RPMI8226 (cell line): ENCODE measurements at places on chromosomes 7 and 10.

GRCh38 chr7:128200376-128200775, 40.7 kb upstream of the LEP start:
- no peak for DNase-seq

GRCh38 chr7:16636555-16637101, 8.9 kb downstream of the ANKMY2 start:
- DNase-seq, result no peak

- DNase-seq, result no peak
Observed at GRCh38 chr7:42661312-42661711, 250.6 kb downstream of the C7orf25 start.

DNA sequence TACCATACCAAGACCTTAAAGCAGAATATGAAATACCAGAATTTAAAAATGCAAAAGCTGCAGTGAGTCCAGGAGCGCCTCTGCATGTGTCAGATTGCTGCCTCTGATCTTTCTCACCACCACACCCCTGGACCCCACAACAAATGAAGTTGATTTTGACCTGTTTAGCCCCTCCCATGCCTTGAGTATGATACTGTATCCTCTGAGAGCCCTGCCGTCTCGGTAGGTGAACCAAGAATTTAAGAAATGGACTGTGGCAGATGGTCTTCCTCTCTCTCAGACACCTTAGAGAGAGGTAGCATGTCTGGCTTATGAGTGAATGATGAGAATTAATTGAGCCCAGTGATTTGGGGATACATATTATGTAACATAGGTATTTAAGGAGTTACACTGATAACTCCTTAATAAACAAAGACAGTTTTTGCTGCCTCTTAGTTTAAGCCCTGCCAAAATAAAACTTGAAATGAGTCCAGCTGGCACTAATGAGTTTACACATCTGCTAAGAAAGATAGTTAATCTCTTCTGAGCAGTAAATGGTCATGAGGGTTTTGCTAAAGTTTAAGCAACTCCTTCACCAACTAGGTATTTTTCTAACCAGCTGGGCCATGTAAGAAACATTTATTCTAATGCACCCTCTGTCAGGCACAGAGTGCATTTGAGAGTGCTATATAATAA, 4.5 kb upstream of the TFPI2 start:
- DNase-seq, result no peak

GRCh38 chr10:129305046-129305445, 162.0 kb upstream of the MGMT start:
- no peak for DNase-seq

DNA sequence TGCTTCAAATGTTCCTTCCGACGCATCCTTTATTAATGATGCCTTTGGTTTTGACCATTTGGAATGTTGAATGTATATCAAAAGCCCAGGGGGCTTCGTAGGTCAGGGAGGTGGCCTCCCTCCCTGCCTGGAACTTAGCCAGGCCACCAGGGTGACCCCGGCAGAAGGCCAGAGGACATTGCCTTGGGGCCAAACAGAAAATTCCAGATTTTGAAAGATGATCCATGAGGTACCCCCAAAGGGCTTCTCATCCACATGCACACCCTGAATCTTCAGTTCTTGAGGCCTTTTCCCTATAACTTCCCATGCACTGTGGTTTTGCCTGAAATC, 171.7 kb downstream of the ADAM12 start:
- no peak for DNase-seq

- DNase-seq, result no peak
Observed at GRCh38 chr10:81215498-81215897, 659.5 kb upstream of the NRG3 start.

DNA sequence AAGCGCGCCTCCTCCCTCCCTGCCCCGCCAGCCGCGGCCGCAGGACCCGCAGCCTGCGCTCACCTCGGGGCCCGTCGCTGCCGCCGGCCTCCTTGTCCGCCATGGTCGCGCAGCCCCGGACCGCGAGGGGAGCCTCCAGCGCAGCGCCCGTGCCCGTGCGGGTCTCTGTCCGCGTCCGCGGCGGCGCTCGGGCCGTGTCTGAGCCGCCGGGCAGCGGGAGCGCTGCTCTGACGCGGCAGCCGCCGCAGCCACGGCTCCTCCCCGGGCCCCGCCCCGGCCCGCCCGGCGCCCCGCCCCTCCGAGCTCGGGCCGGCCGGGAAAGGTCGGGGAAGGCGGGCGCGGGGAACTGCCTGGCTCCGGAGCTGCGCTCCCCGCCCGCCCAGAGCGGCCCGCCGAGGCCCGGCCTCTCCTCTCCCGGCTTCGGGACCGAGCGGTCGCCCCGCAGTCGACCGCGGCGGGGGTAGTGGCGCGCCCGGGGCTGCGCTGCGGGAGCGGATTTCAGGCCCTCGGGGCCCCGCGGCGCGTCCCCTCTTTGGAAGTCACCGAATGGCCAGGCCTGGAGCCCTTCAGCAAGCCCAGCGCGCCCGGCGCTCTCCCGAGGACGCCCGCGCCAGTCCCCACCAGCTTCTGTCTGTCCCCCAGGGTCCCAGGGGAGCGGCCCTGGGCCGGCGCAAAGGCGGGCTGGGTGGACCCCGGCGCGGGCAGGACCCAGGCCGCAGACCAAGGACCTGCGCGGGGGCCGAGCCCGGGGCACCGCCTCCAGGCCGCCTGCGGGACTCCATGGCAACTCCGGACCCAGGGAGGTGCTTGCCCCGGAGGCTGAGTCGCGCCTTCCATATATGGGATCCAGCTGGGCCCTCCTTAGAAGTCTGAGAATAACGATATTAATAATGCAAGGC, at the start of gene HSPA12A:
Gene HSPA12A, minus strand, starts transcription at position 200 of the 899 bp plus-strand sequence. Its CDS starts 97 bp downstream, at position 103.
- peak; percentile 68 for DNase-seq

GRCh38 chr7:372546-372931, 82.6 kb downstream of the FOXL3 start:
- DNase-seq, result no peak

GRCh38 chr10:93752761-93753160, 5.0 kb upstream of the LGI1 start:
- DNase-seq, result no peak

GRCh38 chr7:55254242-55254595, 110.9 kb upstream of the LANCL2 start:
- no peak for DNase-seq

DNA sequence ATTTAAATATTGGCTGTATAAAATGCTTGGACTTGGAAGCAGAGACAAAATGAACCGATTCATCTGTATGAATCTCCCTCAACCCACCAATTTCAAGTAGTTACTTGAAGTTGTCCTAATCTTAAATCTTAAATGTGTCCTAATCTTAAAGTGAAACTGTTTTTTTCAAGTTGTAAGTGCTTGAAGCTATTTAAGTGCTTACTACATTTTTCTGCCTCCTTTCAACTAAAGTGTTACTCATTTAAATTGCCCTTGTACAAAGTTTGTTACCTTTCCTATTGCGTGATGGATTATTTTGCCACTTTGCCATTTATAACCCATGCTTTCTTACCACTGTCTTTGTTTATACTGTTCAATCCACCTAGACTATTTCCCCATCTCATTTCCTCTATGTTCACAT, 2.8 kb downstream of the BCAP29 start:
- no peak for DNase-seq

GRCh38 chr7:7795630-7796121, 77.3 kb upstream of the RPA3 start:
- DNase-seq, result no peak

DNA sequence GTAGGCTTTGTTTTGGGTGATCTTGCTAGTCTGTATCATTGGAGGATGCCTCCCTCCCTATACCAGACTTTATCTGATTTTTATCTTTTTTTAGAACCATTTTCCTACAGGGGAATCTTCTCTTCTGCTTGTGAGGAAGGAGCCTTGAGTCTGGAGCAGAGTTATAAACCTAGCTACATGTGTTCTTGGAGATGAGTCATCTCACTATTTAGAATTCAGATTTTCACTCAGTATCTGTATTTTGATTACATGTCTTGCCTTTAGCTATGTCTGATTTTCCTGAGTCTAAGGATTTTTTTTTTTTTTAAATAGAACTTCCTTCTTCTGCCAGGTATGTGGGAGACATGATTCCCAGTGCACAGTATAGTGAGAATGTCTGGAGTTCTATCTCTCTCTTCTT, 211.6 kb upstream of the MBL2 start:
- no peak for DNase-seq

- no peak for DNase-seq
Observed at GRCh38 chr7:22419488-22419887, 62.5 kb upstream of the RAPGEF5 start.

DNA sequence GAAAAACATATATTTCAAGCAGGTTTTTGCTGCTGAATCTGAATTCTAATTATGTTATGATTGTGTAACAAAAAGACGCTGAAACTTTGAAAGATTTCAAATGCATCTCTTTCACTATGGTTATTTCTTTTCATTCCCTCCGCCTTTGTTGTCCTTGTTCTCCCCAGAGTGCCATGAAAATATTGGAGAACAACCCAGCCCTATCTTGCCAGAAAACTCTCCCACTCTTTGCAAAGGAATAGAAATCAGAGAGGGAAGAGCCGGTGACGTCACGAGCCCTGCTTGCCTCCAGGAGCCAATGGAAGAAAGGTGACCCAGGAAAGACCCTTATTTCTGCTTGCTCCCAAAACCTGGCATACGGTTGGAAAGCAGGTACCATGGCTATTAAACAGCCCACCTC, 3.4 kb downstream of the GFRA1 start:
- DNase-seq, result no peak

DNA sequence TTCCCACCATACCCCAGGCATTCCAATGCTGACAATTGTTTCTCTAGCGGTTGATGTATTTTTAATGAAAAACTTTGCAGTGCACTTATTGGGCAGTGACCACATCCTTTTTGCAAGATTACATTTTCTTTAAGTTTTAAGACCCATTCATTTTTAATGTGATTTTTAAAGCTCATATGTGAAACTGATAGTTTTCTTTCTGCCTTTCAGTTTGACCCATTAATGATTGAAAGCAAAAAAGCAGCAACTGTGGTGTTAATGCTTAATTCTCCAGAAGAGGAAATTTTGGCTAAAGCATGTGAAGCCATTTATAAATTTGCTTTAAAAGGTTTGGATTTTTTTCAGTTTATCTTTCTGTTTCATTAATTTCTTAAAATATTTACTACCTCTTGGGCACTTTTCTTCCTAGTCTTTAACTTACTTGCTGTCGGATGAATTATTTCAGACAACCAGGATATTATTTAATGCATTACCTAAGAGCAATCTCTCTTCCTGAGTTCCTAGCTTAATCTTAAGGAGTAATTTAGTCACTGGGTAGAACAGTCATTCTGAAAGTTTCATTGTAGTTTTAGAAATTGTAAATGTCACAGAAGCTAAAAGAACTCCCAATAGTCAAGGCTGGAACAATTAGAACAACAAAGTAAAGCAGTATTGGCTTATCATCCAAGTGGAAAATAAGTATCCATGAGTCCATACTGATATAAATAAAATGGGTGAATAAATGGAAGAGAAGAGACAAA, 18.3 kb downstream of the ARMC3 start:
- DNase-seq, result no peak

GRCh38 chr10:51718804-51719291, 19.5 kb upstream of the CSTF2T start:
- DNase-seq, result no peak

DNA sequence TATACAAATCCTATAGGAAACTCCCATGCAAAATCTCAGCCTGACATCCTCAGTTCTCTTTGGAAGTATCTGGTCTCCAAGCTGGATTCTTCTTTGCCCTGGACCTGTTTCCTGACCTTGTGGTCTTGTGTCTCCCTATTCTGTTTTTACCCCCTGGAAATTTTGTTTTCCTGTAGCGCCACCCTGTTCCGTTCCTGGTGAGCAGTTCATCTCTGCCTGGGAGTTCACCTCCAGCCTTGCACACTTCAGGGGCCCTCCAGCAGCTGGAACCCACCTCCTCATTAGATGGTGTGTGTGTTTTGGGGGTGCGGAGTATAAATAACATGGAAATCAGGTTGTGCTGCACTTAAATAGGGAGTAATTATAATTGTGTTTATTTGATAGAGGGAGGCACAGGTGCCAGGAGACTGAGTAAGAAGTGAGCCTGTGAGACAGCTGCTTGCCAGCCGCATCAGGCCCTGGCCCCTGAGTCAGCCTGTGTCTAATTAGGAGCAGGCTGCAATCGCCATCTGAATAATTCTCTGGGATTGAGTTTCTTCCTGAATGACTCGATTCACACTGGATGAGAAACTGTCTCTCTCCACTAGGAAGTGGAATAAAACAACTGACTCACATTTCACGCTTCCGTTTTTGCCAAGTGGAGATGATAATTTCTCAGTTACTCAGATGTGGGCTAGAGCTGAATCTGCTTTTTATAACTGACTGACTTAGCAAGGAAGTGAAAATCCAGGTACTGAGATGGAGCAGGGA, 69.4 kb upstream of the HECTD2 start:
- no peak for DNase-seq

DNA sequence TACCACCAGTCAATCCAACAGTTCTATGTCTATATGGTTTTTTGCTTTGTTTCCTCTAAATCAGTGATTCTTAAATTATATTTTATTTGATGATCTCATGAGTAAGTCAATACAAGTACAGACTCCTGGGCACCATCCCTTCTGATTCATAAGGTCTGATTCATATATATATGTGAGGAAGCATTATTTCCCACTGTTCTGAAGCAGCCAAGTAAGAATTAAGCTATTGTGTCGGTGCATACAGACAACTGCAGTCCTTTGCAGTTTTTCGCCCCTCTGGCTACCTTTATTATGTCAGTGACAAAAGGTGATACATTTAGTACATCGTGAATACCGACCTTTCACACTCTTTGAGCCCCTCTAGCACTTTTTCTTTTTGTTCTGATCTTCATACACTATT, 1079.6 kb upstream of the C7orf33 start:
- DNase-seq, result no peak

GRCh38 chr10:351770-352334, 216.6 kb downstream of the ZMYND11 start:
- DNase-seq, result no peak

GRCh38 chr7:97017192-97018125, 7.2 kb downstream of the DLX5 start:
- no peak for DNase-seq

DNA sequence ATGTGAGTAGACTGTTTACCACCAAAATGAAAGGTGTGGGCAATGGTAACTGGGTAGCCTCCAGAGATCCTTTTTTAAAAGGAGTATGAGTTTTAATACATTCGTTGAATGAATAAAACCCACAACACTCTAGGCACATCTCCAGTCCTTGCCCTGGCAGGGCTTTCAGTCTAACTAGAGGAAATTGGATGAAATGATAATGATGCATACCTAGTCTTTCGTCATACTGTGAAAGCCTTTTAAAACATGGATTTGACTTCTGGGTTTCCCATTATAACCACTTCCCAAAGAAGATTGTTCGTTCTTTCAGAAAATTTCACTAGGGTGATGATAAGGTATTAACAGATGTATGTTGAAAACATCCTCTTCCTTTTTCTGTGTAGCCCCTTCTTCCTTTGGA, 110.8 kb downstream of the REEP3 start:
- no peak for DNase-seq

- no peak for DNase-seq
Observed at GRCh38 chr7:121372376-121373010, 23.6 kb downstream of the FAM3C start.

- DNase-seq, result no peak
Observed at GRCh38 chr10:70917226-70917625, 28.9 kb upstream of the PCBD1 start.

- no peak for DNase-seq
Observed at GRCh38 chr10:32237644-32238345, 109.2 kb downstream of the EPC1 start.
